ENCODE measurements at places on chromosomes 1 and 21.

DNA sequence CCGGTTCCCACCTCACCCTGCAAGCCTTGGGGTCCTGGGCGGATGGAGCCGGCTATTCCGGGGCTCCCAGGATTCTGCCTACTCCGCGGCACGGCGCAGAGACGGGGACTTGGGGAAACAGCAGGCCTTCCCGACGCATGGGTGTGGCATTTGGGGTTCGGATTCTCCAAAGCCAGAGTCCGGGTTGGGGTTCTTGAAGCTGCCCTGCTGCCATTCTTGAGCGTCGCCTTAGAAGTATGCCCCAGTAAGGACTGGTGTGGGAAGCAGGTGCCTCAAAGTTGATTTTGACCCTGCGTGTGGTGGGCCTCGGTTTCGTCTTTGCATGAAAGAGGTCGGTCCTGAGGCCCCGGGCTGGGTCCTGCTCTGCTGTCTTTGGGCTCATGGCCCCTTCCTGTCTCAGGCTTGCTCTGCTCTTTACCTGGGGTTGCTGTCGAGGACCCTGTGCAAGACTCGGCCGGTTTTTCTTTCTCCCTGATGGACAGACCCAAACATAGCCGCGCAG lies 696 bp downstream of the GUK1 start:
- DNase-seq, result peak; percentile 42

DNA sequence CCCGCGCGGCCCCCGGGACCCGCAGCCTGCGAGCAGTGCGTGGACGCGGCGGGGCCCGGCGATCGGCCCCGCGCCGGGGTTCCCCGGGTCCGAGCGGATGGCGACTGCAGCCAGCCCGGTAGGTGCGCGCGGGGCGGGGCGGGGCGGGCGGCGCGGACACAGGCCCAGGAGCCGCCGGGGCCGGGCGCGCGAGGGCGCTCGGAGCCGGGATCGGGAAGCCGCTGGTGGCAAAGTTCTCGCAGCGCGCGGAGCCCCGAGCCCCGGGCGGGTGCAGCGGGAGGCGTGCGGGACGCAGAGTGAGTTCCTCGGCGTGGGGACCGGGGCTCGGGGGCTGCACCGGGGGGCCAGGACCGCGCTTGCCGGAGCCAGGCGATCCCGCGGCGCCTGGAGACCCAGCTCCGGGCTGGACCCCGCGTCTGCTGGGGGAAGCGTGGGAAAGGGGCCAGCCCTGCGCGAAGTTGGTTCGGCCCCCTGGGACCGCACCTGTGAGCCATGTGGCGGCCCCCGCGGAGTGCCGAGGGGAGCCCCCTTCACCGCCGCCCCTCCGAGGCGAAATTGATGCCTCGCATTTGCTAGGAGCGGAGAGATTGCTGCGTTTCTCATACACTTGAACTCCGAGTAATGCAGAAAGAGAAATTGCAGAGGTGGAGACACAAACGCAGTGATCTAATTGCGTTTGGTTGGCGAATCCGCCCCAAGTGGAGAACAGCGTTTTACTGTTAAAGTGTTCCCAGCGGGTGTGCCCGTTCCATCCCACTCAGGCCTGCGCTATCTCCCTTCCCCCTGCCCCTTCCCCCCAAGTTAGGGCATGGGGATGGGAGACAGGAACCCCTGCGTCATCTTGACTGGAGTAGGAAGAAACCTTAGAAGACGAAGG lies 228.9 kb upstream of the TMEM51 start:
- peak; percentile 72 for DNase-seq

DNA sequence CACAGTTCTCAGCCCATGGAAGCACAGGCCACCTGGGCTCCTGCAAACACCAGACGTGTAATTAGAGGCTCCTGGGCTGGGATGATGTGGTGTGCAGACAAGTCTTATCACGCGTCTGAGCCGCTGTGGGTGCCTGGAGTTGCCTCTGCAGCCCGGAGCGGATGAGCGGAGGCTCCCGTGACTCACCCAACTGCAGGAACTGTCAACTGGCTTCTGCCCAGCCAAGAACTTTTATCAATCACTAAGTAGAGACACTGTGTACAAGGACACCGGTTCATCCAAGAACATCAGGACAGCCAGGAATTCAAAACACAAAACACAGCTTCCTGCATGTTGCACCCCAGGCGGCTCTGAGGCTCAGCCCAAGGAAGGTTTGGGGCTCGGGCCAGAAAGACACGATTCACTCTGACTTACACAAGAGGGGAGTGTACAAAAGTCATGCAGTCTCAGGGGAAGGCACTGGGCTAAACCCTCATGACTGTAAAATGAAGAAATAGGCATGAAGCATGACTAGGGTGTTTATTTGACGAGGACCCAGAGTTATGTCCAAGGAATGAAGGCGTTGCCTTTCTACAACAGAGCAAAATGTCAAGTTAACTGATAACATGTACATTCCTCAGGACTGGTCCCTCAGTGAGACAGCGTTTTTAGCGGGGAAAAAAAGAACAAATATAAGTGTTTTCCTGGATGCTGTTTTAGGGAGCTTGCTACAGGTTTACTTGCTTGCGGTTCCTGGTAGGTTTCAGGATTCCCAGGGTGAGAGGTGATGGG lies 21.1 kb downstream of the ERRFI1 start:
- DNase-seq, result no peak

GRCh38 chr1:94946886-94947285 lies 20.0 kb upstream of the CNN3 start:
- no peak for DNase-seq

GRCh38 chr1:2151911-2152310 lies 42.7 kb downstream of the FAAP20 start:
- no peak for DNase-seq

GRCh38 chr1:78843546-78843945 lies 163.0 kb downstream of the ADGRL4 start:
- no peak for DNase-seq

DNA sequence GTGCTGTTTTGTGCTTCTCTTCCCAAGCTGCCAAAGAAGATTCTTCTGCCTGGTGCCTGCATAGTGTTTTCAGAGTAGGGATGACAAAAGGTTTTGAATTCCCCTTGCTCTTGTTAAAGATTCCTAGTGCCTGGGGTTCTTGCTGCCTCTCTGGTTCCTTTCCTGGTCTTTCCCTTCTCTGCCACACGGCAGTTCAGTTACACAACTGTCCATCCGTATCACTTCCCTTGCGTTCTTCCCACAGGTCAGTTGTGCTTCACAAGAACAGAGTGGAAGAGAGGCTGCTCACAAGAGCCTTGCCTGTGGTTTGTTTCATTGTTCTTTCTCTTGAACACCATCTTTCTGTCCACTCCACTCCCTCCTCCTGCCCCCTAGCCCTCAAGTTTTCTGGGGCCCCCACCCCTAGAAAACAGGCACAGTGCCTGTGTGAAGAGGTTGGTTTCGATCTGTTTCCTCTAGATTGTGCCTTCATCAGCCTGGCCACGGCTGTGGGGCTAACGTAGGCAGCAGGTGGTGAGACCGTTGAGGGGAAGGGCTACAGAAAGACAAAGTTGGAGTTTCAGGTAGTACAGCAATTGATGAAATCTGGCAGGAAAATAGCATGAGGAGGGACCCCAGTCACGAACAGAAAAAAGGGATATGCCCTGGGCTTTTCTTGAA lies 5.8 kb downstream of the VASH2 start:
- DNase-seq, result no peak

DNA sequence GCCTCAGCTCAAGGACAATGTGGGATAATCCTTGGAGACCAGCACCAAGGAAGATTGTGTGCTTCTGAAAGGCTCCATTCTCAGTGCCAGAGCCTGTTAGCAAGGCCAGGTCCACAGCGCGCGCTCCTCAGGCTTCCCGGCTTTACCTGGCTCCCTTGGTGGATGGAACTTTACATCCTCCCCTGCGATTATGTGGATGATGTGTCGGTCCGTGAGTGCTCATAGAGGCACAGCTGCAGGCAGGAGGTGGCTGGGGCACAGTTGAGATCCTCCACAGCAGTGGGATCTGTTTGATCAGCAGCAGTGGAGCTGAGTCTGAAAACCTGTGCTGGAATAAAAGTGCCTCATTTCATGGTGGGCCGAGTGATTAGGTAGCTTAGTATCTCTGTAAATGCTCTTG lies 62.7 kb downstream of the PRDM2 start:
- DNase-seq, result no peak

DNA sequence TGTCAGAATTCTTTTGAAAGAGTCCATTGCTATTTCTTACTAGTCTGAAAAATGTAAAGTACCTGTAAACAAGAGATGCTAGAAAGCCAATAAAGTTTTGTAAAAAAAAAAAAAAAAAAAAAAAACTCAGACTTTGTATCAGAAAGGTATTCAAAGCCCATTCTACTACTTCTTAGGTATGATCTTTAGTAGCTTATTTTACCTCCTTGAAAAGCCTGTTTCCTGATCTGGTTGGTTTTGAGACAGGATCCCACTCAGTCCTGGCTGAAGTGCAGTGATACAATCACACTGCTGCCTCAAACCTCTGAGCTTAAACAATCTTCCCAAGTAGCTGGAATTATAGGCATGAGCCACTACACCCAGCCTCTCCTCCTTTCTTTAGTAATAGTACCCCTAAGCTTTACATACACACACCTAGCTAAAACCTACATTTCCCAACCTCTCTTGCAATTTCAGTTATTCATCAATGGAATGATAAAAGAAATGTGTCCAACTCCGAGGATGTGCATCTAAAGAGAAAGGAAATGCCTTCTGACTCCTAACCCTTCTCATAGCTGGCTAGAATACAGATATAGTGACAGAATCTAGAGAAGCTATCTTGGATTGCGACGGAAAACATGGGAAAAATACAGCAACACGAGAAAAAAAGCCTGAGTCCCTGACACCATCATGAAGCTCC lies 30.6 kb downstream of the EPS15 start:
- DNase-seq, result no peak

DNA sequence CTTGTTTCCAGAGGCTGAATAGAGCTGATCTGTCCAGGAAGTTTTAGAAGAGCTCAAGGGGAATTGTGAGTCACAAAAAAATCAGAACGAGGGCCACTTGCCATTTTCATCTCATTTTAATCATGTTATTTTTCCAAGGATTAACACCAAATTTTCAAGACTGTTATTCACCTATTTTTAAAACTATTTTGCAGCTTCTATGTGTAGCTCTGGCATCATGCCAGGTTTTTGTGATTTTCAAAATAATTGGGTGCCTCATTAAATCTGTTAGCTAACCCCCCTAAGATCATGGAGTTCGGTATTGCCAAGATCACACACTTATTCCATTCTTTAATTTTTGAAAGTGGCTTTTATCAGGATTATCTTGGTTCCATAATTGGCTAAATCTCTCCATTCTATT lies 90.9 kb downstream of the RGS7 start:
- no peak for DNase-seq

- no peak for DNase-seq
Measured at GRCh38 chr1:119981496-119981895, 85.2 kb upstream of the ADAM30 start.

DNA sequence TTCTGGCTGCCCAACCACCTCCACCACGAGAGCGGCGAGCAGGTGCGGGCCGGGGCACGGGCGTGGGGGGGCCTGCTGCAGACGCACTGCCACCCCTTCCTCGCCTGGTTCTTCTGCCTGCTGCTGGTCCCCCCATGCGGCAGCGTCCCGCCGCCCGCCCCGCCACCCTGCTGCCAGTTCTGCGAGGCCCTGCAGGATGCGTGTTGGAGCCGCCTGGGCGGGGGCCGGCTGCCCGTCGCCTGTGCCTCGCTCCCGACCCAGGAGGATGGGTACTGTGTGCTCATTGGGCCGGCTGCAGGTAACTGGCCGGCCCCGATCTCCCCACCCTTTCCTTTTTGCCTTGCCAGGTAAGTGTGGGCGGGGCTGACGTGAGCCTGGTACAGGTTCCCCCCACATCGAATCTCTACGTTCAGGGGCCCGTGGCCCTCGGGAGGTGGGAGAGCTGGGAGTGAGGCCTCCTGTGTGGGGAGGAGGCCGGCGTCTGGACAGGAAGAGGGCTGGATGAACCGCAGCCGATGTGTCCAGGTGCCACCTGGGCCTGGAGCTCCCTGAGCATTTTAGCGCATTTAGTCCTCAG lies 51.7 kb downstream of the COL18A1 start:
- no peak for DNase-seq

DNA sequence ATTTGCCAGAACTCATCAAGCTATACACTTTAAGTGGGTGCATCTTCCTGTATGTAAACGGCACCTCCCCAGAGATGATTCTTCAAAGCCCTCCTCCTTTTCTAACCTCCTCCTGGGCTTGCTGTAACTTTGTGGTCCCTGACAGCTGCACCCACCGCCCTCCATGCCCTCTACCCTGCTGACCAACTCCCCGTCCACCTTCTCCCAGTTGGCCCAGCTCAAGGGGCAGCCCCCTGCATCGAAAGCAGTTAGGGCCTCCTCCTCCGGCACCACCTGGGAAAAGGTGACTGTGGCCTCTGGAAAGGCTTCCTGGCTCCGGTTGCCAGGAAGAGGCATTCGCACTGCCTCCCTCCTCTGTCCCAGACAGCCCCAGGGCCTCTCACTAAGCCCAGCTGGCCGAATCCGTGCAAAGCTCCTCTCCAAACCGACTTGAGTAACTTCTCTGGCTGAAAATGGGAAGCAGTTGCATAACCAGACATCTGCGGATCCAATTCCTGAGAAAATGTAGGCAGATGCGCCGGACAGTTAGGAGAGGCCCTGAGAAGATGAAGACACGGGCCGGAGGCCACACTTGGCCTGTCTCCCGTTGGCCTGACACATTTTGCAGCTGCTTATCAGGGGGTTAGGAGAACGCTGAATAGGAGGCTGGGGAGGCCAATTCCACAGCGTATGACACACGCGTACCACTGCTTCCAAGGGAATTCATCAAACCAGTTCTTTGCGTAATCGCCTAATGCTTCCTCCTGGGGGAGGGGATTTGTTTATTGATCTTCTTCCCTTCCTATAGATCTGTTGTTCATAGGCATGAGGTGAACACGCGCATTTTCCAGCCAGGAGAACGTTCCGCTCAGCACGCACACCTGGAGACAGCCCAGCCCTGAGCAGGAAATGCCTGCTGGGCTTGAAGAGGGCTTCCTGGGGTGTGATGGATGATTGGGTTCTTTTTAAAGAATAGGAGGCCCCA lies 48.7 kb upstream of the COL6A2 start:
- DNase-seq, result no peak

DNA sequence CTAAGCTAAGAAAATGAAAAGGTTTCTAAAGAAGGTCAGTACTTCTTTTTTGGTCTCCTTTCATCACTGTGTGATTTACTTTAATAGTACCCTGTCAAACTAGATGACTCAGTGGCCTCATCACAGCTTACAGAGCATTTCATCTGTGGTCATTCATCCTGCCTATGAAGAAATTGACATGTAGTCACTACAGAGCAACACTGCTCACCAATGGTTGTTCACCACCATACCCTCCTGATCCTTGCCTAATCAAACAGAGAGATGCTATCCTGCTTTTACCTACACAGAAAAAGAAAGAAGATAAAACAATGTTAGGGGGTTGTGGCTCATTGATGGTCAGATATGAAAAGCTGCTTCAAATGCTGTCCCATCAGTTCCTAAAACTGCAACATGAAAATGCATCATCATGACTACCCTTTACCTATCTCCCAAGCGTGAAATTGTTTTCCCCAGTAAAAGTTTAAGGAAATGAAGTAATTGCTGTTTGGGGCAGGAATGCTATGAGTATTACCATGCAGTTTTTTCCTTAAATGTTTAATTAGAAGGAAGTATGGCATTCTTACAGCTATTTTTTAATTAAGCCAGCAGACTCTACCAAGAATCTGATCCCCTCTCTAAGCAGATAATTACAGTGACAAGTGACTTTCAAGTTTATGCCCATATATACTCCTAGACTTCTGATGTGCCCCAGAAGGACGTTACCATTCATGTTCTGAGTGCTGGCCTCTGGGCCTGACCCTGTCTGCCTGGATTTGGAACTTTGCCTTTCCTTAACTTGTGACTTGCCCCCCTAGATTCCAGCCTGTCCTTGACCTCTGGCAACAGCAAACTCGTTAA lies 46.1 kb upstream of the FBXO28 start:
- DNase-seq, result no peak

- DNase-seq, result no peak
Measured at GRCh38 chr21:36788120-36788638, 89.3 kb downstream of the SIM2 start.

Data from D341Med (cell line).